T-helper 2 cell (primary cell): ENCODE measurements at places on chromosomes 7 and 10.

- DNase-seq: peak; percentile 51
Observed at GRCh38 chr7:133853706-133854276, 273.3 kb upstream of the LRGUK start.

GRCh38 chr7:5514440-5515035, 90.9 kb upstream of the TNRC18 start:
- DNase-seq: no peak

DNA sequence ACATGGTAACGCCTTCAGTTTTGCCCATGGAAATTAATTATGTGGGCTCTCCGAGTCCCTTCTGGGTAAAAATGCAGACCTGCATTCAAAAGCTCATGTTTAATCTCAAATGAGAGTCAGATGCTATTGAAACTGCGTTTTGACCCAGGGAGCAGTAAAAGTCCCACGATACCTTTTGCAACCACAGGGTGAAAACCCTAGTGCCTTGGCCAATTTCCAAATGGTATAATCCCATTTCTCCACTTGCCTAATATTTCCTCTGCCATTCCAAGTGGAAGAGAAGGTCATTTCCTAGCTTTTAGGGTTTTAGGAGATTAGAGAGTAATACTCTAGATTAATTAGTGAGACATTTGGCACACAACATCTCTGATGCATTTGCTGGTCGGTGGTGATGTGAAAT, 132.5 kb downstream of the NRP1 start:
- DNase-seq: no peak

GRCh38 chr10:58570307-58570723, 57.6 kb downstream of the BICC1 start:
- DNase-seq: no peak

- no peak for DNase-seq
Observed at GRCh38 chr7:140899883-140900282, 24.8 kb downstream of the BRAF start.

- peak; percentile 37 for DNase-seq
Observed at GRCh38 chr7:30596014-30596641, 1.4 kb downstream of the GARS1 start.

GRCh38 chr10:36538953-36539586, 586.3 kb upstream of the ANKRD30A start:
- no peak for DNase-seq
